ENCODE measurements at places on chromosomes 7 and 10.
A peak's percentile ranks its signal among the peaks of the same experiment; 100 is the strongest.

DNA sequence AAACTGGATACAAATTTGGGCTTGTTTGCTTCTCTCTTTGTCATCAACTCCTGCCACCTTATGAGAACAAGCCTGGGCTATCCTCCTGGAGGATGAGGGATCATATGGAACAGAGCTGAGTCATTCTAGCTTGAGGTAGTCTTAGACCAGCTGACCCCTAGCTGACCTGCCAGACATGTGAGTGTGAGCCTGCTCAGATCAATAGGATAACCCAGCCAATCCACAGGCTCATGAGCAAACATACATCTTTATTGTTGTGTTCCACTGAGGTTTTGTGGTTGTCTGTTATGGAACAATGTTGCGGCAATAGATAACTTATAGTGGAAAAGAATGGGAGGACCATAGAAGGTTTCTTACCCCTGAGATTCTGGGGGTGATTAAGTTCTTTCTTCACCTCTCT lies 54.5 kb upstream of the FAM180A start:
- no peak for DNase-seq

- no peak for DNase-seq
Observed at GRCh38 chr10:97939446-97939990, 89.9 kb downstream of the GOLGA7B start.

DNA sequence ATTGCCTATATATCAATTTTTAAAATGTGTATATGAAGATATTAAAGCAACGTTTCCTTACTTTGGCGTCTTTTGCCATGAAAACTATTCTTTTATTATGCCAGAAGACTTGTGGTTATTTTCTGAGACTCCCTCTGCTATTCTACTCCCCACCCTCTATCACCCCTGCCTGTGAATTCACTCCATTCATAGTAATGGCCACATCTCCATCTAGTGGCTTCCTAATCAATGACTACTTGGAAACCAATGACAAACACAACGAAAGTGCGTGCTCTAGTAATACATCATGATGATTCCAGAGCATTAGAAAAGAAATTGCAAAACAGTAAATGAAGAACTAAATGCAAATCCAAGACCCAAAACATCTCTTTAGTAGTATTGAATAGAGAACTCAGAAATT lies 186.7 kb upstream of the HGF start:
- no peak for DNase-seq

- no peak for DNase-seq
Observed at GRCh38 chr10:86368987-86369386, 2.4 kb upstream of the GRID1 start.

DNA sequence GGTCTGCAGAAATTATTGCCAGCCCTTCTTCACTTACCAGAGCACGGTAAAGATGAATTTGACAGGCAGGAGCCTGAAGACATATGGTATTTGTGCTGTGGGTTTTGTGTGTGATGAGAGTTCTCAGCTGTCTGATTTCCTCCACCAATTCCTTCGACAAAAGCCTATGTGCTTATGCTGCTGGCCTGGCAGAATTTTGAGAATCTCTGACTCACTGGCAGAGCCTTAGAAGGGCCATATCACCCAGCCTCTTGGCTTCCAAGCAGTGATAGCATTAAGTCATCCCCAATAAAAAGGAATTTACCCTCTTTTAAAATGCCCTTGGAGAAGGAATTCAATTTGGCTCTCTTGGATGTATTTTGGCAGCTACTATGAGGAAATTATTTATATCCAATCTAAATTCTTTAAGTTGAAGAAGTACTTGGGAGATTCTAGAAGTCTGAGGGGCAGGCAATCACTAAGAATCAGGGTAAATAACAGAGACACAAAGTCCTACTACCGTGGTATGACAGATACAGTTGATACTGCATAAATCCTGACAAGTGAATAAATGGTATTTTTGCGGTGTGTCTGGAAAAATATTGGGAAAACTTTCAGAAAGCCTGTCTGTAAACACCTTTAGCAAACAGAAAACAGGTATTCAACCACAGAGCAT lies 68.6 kb upstream of the EFCAB10 start:
- DNase-seq, result no peak

- no peak for DNase-seq
Observed at GRCh38 chr7:107049971-107050532, 5.5 kb downstream of the PRKAR2B start.

DNA sequence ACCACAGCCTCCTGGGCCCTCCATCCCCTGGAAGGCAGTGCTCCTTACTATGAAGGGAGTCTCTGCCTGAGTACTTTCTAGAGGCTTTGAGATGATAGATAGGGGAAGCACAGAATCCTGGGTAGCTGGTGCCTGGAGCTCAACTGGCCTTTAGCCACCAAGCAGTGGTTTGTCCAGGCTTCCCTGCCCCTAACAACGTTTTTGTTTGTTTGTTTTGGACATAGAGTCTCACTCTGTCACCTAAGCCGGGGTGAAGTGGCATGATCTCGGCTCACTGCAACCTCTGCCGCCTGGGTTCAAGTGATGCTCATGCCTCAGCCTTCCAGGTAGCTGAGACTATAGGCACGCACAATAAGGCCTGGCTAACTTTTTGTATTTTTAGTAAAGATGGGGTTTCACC lies 289.4 kb downstream of the PLXNA4 start:
- no peak for DNase-seq

GRCh38 chr7:55075464-55076021 lies 56.7 kb downstream of the EGFR start:
- no peak for DNase-seq

DNA sequence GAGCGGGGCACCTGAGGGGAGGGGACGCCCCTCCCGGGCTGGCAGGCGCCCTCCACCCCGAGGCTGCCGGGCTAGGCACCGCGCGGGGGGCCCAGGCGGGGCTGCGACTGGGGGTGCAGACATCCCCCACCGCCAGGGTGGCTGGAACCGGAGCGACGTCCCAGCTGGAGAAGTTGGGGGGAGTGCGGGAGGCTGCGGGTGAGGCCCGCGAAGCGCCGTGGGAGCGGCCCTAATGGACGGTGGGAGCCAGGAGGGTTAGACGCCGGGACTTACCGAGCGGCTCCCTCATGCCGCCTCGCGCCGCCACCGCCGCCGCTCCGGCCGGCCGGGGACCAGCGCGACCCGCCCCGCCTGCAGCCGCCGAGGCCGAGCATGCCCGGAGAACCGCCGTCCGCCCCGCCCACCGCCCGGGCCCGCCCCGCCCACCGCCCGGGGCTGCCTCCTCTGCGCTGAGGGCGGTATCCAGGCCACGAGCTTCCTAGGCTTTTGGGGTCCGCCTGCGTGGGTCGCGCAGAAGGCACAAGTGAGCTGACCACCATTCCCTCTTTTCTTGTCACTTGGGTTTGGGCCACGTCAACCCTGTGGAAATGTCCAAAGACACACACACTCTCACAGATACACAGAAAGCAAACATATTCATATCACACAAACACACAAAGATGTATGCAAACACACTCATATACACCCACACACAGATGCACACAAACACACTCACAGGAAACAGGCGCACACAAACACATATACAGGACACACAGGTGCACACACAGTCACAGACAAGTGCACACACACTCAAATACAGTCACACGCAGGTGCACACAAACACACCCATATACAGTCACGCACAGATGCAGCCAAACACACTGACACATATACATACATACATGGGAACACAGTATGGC lies at the start of gene JCAD:
Gene JCAD (minus strand): TSS at position 378 of the 899 bp plus-strand sequence. CDS start 11,774 bp downstream, outside the sequence.
- DNase-seq, result no peak

DNA sequence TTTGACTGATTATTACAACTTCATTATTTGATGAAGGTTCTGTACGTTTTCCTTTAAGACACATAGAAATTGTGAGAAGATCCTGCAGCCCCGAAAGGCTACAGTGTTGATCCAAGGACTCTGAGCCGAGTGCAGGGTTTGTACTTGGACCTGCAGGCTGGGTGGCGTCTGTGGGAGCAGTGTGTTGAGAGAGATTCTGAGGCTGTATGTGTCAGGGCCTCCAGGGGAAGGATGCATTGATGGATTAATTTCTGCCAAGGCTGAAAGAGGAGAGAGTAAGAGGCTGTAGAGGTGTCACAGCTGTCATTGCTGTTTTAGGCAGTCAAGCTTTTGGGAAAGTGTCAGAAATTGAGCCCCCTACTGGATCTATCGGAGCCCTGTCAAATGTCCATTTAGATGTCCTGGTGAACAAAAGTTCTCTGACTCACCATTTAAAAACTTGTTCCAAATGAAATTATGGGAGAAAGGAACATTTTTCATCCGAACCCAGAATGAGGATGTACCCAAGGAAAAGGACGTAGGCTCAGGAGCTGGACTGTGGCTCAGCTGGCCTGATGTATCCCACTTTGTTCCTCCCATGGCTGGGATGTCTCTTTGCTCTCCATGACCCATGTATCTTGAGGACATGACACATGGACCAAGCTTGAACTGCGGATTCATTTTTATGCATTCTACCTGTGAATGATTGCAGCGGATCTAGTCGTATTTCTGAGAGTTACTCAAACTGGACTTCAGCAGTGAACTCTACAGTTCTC lies 102.2 kb downstream of the TCF7L2 start:
- DNase-seq, result no peak

DNA sequence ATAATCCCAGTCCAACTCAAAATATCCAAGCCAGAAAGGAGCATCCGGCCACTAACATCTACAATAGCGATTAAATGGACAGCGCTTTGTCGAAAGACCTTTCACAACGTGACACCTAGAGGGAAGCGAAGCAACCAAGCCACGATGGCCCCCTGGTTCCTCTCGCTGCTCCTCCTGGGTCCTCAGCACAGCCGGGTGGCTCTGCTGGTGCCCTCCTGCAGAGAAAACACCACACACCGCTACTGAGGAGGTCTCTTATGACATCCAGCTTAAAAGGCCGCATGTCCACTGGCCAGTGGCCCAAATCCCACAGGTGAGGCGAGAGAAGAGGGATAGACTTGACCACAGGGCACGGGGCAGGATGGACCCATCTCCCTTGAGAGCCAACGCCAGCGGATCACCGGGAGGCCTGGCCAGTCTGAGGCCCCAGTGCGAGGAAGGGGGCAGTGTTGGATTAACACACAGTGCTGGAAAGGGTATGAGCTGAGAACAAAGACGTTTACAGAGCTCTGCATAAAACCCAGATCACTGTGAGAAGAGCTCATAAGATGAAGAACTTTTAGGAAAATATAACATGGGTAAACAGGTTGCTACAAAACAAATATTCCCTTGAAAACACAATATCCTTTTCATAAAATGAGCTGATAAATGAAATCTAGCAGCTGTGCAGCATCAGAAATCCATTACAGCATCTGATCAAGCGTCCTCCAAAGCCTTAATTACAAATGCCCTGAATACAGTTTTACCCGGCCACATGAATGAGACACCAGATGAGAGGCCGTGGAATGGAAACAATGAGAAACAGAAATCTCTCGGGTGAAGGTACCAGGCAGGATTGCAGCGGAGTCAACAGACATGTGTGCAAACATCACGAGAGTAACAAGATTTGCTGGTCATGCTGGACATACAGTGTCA lies 236.7 kb downstream of the DIP2C start:
- no peak for DNase-seq

GRCh38 chr7:155358066-155358947 lies 60.6 kb downstream of the INSIG1 start:
- no peak for DNase-seq

- DNase-seq, result peak; percentile 84
Observed at GRCh38 chr10:122307669-122308416, 36.7 kb downstream of the BTBD16 start.

- no peak for DNase-seq
Observed at GRCh38 chr10:120437541-120437940, 19.5 kb upstream of the PLPP4 start.

DNA sequence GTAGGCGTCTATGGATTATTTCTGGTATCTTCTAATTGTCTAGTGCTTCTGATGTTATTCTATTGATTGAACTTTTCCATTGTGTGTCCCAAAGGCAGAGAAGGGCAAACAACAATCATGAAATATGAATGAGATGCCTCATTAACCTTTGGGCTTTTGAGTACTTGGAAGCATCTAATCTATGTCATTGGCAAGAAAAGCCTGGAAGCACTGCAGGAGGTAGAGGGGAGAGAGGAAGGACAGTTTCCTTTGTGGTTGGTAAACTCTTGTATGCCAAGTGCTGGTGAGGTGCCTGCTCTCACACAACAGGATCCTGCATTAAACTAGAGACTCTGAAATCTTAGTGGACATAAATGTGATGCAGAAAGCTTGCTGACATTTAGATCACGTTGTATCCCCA lies 155.2 kb upstream of the TPK1 start:
- DNase-seq, result no peak

DNA sequence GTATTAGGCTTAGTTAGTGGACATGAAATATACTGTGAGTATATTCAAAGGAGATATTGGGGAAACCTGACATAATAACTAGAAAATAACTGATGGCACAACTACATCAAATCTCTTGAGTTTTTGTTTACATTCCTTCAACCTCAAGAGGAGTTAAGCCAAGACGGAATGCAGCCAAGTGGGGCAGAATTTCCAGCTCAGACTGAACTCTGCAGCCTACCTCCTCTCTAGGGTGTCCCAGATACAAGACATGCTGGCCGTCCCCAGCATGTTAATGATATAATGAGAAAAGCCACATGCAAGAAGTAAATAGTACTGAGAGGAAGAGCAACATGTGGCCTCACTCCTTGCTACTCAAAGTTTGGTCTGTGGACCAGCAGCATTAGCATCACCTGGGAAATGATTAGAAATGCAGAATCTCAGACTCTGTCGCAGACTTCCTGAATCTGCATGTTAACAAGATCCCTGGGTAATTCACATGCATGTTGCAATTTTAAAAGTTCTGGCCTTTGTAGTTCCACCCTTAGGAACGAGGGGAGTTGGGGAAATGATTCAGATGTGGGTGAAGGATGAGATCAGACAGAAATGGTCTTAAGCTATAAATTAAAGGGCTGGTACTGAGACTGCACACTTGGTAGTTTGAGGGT lies 118.4 kb upstream of the CACUL1 start:
- no peak for DNase-seq

- no peak for DNase-seq
Observed at GRCh38 chr7:2231992-2232765, 566 bp downstream of the MAD1L1 start.

- DNase-seq, result no peak
Observed at GRCh38 chr7:124796771-124797170, 31.2 kb upstream of the GPR37 start.

DNA sequence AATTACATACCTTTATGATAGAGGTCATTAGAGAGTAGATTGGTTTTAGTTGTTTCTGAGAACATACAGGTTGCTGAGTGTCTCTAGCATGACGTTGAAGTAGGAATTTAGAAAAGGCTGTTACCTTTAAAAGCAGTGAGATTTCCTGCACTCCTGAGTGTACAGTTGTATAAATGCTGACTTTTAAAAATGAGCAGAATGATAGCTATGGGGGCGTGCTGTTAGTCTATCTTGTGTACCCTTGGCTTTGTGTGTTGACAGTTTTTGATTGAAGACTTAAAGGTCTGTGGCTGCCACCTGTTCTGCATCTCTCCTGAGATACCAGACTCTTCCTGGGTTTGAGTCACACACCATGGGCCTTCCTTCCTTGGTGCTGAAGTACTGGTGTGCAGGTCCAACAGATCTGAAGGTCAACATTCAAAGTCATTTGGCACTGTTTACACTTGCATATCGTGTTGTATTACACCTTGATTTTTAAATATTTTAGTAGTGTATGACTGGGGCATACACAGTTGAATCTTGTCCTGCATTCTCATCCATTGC lies 23.8 kb downstream of the DNAJB6 start:
- DNase-seq, result no peak

Data from BJ (cell line).